Hepatic stellate cell (primary cell): ENCODE measurements at places on chromosomes 1 and 21.

DNA sequence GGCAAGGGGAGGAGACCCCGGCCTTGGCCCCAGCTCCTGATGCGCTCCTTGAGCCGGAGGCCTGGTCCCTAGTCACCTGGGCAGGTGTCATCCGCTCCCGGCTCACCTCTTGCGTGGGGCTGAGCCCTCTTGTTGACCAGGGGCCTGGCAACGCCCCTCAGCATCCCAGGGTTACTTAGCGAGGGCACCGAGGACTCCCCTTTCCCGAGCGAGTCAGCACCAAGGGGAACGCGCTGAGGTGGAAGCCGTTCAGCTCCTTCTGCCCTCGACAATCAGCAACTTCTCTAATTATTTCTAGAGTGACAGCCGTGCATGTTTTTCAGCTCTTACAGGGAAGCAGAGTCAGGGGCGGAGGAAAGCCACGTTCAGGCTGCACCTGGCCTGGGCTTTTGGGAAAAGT, 522 bp downstream of the SLC45A1 start:
- DNase-seq: no peak

- no peak for DNase-seq
Measured at GRCh38 chr1:83596331-83596730, 402.6 kb downstream of the TTLL7 start.

- no peak for DNase-seq
Measured at GRCh38 chr1:108590441-108590840, 30.5 kb downstream of the EEIG2 start.

DNA sequence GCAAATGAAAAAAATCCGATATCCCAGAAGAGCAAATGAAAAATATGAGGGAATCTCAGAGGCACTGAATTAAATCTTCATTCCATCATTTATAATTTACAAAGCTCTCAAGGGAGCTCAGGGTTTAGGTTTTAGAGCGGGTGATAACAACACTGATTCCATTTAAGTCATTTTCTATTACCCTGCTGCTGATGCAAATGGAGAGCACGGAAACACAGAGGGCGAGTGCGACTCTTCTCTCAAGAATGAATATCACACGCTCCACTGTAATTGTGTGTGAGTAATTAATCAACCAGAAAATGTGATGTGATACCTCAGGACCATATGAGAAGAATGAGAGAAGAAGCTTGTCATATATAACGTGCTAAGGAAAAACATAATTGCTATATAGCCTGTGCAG, 22.7 kb downstream of the CHML start:
- DNase-seq: no peak

DNA sequence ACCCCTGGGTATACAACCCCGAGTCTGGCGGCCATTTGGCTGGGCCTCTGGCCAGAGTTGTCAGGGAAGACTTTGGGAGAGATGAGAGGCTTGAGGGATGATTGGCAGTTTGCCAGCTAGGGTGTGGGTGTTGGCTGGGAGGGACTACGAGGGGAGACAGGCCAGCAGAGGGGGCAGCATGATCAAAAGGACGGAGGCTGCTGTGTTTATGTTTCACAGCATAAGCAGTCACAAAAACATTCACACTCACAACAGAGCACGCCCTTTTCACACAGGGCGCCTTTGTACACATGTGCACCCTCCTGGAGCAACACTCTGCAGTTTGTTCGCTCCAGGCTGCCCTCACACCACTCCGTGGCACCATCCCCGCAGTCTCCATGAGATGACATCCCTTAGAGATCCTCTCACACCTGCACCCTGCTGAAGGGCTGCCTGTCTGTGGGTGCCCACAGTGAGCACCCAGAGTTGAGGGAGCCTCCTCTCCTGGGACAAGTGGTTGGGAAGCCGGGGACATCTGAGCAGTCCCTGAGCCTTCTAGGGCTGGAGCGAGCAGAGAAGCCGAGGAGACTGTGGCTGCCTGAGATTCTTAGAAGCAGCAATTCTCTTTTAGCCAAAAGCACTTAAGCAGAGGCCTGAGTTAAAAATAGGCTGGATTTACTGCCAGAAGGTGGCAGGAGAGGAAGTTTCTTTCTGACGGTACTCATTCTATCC, 15.4 kb downstream of the EFNA3 start:
- DNase-seq: no peak

DNA sequence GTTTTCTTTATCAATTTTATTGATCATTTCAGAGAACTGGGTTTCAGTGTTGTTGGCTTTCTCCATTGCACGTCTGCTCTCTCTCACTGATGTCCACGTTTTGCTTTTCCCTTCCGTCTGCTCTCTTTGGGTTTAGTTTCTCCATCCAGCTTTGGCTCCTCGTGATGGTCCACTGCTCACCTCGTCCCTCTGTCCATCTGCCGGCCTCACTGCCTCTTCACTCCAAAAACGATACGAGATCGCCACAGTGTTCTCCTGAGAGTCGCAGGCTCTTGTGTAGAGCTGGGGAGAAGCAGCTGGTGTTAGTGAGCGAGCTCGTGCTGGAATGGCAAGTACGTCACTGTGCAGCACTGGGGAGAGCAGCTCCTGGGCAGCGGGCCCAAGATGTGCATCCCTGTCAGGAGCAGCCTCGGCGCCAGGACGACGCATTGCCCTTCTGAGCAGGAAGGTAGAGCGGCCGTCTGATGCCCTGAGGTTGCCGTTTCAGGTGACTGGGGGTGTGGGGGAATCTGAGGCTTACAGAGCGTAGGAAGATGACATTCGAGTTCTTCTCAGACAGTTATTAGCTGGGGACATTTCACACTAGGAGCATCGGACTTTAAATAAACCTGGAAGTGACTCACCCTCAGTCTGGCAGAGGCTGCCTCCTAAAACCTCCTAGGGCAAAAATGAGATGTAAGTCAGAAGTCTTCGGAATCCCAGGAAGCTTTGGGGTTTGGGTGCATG, 31.4 kb upstream of the PCBP3 start:
- peak; percentile 58 for DNase-seq

GRCh38 chr1:92509619-92510018, 22.9 kb upstream of the GFI1 start:
- DNase-seq: no peak

GRCh38 chr1:1021010-1021919, 1.3 kb downstream of the AGRN start:
- DNase-seq: peak; percentile 87

- DNase-seq: no peak
Measured at GRCh38 chr21:31514598-31514997, 144.9 kb upstream of the SOD1 start.

- DNase-seq: peak; percentile 47
Measured at GRCh38 chr1:23799570-23800399, 769 bp downstream of the GALE start.

- DNase-seq: no peak
Measured at GRCh38 chr1:211415700-211416099, 76.3 kb downstream of the RD3 start.

- peak; percentile 64 for DNase-seq
Measured at GRCh38 chr1:244050835-244051444, at the start of gene ZBTB18. Gene ZBTB18, plus strand, starts transcription at chr1:244051283. Its CDS starts 149 bp downstream, at chr1:244051432.

- peak; percentile 59 for DNase-seq
Measured at GRCh38 chr1:212637902-212638301, 29.3 kb downstream of the ATF3 start.

DNA sequence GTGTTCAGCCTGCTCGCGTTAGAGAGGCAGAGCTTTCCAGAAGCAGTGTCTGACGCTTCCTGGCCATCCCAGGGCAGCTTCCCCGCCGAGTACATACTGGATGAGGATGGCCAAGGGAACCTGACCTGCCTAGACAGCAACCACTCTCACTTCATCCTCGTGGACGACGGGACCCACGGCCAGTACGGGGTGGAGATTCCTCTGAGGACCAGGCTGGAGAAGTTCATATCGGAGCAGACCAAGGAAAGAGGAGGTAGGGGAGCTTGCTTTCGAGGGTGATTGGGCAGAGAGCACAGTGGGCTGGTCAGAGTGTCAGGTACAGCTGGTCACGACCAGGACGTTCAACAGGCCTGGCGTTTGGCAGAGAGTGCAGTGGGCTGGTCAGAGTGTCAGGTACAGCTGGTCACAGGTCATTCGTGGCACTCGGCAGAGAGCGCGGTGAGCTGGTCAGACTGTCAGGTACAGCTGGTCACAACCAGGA, 22.4 kb downstream of the TRPM2 start:
- no peak for DNase-seq

- DNase-seq: no peak
Measured at GRCh38 chr1:8078176-8078671, 52.1 kb upstream of the ERRFI1 start.

DNA sequence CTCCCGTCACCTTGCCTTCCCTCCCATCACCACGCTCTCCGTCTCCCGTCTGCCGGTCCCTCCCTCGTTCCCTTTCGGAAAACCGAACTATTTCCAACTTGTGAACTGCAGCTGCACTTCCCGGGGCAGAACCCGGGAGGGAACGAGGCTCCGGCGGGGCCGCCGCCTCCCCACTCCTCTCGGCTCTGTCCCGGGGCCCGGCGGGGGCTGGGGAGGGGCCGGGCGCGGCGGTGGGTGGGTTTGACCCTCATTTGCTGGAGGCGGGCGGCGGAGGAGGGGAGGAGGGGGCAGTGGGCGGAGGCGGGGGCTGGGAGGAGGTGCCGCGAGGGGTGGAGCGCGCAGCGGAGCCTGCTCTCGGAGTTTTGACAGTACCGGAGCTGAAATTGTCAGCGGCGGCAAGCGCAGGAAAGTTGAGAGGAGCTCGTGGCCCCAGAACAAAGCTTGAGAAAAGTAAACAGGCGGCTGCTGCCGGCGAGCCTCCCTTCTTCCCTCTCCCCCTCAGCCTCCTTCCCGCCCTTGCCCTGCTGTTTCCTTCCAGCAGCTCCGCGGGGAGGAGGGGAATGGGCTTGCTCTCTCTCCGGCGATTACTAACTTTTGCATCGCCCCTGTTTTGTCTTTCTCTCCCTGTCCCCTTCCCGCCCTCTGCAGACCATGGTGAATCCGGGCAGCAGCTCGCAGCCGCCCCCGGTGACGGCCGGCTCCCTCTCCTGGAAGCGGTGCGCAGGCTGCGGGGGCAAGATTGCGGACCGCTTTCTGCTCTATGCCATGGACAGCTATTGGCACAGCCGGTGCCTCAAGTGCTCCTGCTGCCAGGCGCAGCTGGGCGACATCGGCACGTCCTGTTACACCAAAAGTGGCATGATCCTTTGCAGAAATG, 2.9 kb downstream of the LMO4 start:
- peak; percentile 66 for DNase-seq
